ENCODE measurements at places on chromosomes 13 and 19.

DNA sequence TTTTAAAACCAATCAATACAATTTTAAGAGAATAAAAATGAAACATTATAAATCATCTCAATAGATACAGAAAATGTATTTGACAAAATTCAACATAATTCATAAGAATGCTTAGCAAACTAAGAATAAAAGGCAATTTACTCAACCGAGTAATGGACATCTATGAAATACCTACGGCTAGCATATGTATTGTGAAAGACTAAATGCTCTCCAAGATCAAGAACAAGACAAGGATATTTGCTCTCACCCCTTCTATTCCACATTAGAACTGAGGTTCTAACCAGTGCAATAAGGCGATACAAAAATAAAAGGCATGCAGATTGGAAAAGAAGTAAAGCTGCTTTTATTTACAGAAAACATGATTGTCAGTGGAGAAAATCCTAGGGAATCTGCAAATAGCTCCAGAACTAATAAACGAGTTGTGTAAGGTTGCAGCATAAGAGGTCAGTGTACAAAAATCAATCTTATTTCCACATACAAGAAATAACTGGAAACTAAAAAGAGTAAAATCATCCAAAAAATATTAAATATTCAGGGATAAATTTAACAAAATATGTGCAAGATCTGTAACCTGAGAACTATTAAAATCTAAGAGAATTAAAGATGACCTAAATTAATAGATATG lies 16.4 kb downstream of the KATNAL1 start:
- DNase-seq: no peak

DNA sequence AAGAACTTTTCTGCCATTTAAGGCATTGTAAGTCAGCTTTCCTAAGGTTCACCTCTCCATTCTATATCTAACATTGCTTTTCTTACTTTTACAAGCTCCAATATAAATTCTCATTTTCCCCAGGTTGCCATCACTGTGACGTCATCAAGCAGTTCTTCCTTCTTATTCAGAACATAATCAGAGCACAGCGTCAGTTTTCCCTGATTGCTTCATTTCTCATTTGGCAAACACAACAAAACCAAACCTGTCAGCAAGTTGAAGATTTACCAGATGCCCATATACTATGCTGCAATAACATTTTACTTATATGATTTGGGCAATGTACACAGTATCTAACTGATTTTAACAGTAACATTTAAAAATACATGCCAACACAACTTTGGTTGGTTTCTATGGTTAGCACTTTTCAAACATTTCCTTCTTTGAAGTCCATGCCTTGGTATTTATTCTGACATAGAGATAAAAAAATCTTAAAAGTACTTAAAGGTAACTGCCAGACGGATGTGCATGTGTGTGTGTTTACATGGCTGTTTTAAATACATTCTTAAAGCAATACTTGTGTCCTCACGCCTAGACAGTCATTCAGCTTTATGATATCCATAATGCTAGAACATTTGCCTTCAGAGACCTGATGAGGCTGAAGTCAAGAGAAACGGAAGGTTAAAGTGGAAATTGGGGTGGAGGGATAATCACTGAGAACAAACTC lies 264.0 kb downstream of the KLF12 start:
- DNase-seq: no peak

GRCh38 chr19:43700395-43701000 lies 15.4 kb upstream of the IRGC start:
- DNase-seq: peak; percentile 77

GRCh38 chr13:50078231-50078894 lies 63.1 kb downstream of the KCNRG start:
- no peak for DNase-seq

DNA sequence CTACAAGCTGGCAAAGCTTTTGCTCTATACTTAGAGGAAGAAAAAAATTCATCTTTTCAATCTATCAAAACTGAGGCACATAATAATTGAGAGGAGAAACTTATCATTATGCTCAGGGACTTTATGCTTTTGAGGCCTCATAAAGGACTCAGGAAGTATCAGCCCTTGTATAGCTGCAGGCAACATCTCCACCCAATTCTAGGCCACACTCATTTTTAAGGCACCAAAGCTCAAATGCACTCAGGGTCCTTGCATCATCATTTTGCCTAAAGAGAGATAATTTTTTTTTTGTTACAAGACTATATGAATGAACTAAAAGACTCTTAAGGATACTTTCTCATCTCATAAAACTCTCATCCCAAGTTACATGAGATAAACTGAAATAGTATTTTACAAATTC lies 78.5 kb downstream of the PCDH9 start:
- no peak for DNase-seq

DNA sequence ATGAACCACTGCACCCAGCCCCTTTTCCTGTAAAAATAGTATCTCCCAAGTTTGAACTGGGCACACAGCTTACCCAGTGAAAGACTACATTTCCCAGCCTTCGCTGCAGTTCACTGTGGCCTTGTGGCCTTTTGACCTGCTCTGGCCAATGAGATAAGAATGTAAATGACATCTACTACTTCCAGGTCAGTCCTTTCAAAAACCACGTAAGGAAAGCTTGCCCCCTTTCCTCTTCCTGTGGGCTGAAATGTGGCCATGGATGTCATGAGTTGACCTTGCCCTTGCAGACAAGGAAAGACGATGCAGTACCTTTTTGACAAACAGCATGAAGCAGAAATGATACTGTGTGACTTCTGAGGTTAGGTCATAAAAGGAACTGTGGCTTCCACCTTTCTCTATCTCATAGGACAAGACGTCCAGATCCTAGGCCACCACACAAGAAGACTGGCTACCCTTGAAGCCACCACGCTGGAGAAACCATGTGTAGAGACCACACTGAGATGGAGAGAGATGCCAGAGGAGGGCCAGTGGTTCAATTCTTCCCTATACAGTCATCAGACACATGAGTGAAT lies 19.9 kb downstream of the ACER1 start:
- DNase-seq: no peak

DNA sequence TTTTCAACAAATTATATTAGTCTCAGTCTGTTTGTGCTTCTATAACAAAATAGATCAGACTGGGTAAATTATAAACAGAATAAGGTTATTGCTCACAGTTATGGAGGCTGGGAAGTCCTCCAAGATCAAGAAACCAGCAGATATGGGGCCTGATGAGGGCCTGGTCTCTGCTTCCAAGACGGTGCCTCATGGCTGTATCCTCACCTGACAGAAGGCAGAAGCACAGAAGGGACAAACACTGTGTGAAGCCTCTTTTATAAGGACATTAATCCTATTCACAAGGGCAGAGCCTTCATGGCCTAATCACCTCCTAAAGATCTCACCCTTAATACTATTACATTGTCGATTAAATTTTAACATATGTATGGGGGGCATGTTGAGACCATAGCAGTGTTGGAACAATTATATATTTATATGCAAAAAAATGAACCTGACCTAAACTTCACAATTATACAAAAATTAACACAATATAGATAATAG lies 12.7 kb downstream of the F10 start:
- DNase-seq: no peak

GRCh38 chr13:38180126-38180525 lies 169.5 kb upstream of the UFM1 start:
- DNase-seq: no peak

DNA sequence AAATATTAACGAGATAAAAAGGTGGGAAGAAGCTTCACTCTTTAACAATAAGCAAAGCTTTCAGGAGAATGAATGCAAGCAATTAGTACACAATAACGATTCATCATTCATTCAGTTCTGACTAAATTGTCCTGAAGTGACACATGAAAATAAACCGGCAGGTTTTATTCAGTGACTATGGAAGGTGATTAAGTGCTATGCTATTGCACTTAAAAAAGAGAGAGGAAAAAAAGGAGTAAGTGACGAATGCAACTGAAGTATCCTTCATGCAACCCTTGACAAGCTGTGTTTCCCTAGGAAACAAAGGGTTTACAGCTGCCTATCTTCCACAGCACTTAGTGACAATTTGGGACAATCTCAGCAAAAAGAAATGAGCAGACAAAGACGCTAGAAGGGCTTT lies 1.4 kb downstream of the LIG4 start:
- no peak for DNase-seq

GRCh38 chr19:49243129-49243528 lies 81.9 kb downstream of the SLC6A16 start:
- DNase-seq: no peak

GRCh38 chr13:114161644-114162532 lies 17.2 kb upstream of the CFAP97D2 start:
- DNase-seq: peak; percentile 22

- peak; percentile 51 for DNase-seq
Measured at GRCh38 chr13:74258961-74259360, 124.8 kb upstream of the KLF12 start.

DNA sequence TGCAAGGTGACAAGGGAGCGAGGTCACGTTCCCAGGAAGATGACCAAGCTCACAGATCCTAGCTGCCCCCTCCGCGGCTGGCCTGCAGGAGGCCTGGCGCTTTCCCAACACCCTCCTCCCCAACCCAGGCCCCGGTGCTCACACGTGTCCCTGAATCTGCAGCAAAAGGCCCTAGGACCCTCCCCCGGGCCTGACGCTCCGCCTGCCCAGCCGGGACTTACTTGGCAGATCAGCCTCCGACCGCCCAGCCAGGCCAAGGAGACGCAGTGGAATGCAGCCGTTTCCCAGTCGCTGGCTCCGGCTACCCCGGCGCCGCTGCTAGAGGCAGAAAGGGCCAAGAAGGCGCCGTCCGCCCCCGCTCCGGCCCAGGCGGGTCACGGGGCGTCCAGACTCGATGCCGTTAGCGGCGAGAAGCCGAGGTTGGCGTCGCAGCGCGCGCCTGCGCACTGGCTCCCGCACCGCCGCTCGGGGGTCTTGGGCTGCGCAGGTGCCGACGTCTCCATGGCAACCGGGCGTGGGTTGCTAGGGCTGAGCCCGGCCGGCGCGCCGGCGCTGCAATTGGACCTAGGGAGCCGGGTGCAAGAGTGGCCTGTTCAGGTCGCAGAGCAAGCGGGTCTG lies at the start of gene PNMA8A:
TSS of gene PNMA8A (minus strand) at position 448 of the 618 bp plus-strand sequence. CDS start 528 bp downstream, outside the sequence.
- DNase-seq: peak; percentile 84

GRCh38 chr19:6117534-6117933 lies 7.2 kb upstream of the RFX2 start:
- no peak for DNase-seq

DNA sequence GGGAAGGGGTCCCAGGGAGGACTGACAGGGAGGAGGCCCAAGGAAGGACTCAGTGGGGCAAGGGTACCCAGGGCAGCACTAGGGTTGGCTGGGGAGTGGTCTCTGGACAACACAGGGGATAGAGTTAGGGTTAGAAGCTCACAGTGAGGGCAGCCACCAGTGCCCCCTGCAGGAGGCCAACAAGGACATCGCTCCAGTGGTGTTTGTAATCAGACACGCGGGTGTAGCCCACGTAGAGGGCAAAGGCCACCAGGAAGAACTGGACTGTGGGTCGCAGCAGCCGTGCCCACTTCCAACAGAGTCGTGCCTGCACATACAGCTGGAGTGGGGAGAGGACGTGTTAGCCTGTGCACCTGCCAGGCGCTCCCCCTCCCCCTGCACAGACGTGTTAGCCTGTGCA lies 9.2 kb downstream of the PLPP2 start:
- no peak for DNase-seq

- DNase-seq: peak; percentile 90
Measured at GRCh38 chr13:45674908-45675307, 27.2 kb upstream of the CBY2 start.

DNA sequence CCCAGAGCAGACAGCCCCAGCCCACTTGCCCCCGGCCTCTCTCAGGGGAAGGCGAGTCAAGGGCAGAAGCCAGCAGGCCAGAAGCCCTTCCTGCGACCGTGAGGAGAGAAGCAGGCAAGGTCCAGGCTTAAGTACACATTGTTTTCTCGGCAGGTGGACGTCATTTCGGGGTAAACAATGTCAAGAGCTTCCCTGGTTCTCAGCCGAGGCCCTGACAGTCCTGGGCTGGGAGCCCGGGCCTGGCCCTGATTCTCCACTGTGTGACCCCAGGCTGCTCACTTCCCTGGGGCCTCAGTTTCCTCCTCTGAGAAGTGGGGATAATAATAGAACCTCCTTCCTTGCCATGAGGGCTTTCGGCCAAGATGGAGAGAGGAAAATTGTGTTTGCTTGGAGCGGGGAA lies 19.4 kb downstream of the PLVAP start:
- DNase-seq: no peak

DNA sequence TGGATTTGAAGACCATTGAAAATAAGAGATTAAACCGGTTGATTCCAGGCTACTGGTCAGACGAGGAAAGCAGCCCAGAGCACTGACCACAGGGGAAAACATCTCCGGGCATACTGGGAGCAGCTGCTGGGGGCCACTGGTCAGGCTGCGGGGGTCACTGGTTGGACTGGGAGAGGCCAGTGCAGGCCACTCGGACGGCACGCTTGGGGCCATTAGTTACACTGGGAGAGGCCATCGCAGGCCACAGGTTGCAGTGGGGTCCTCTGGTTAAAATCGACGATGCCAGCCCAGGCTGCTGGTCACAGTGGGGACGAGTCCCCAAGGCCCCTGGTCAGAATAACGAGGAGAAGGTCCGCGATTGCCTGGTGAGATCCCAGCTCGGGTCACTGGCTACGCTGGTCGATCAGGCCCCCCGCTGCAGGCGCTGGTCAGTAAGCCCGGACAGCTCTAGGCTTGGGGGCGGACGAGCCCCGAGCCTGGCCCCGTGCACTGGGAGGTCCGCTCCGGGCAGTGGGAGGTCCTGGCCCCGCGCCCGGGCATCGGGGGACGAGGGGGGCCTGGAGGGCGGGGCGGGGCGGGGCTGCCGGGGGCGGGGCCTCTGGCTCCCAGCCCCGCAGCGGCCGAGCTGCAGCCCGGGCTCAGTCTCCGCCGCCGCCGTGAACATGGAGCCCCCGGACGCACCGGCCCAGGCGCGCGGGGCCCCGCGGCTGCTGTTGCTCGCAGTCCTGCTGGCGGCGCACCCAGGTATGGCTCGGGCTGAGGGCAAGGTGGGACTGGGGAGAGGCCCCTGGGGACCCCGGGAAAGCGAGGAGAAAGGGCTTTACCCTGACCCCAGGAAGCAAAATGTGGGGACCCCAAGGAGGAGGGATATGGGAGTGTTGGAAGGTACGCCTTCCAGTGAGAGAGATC lies at the start of gene BCAM:
TSS of gene BCAM (plus strand) at position 641 of the 909 bp plus-strand sequence. CDS start at position 663, 22 bp downstream.
- DNase-seq: peak; percentile 81

GRCh38 chr19:3142781-3143337 lies 7.0 kb downstream of the GNA15 start:
- no peak for DNase-seq

- no peak for DNase-seq
Measured at GRCh38 chr19:50719566-50719965, at the start of gene SHANK1. SHANK1 (minus strand) TSS chr19:50719802; CDS start chr19:50716919, 2,883 bp downstream.

DNA sequence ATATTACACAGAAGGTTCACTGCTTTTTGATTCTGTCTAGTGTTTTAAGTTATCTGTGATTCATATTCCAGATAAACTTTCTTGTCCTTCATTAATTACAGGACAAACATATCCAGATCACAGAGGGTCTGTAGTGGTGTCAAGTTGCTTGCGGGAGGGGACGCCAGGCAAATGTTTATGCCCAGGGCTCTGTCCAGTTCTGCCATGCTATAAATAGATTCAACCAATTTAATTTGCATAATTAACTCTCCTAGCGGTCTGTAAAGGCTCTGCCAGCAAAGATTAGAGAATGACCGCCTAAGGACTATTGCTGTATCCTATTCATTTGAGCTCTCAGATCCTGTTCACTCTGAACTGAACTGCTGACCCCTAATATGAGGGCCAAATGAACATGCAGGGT lies 59.7 kb upstream of the TRPC4 start:
- DNase-seq: no peak

GRCh38 chr19:12932392-12933286 lies 872 bp downstream of the FARSA start:
- DNase-seq: no peak

Measured in SJCRH30 (cell line).